Common myeloid progenitor, CD34-positive (primary cell): ENCODE measurements at places on chromosomes 7 and 10.

DNA sequence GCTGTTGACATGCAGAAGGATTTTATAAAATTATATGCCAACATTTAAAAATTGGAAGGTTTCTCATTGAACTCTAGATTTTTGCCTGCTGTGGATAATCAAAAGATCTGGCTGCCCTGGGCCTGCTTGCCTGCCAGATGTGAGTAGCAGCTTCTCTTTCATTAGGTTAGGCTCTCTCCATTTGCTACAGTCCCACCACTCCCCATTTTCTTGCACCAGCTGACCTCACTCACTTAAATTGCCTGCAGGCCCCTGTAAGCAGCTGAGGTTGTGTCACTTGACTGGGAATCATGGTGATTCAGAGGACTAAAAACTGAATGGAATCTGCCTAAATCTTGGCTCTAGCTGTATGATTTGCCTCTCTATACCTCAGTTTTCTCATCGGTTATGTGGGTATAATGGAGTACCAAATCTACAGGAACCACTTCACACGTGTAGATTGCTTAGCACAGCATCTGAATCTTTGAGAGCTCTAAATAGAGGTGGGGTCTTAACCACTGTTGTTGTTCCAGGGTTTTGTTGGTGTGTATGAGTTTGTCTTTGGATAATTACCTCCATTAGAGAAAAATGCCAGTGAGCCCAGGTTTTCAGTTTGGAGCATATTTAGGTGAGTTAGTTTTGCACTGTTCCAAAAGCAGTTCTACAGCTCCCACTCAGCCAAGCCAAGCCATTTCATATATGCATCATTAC is 18.6 kb upstream of the RAPGEF5 start:
- no peak for DNase-seq

DNA sequence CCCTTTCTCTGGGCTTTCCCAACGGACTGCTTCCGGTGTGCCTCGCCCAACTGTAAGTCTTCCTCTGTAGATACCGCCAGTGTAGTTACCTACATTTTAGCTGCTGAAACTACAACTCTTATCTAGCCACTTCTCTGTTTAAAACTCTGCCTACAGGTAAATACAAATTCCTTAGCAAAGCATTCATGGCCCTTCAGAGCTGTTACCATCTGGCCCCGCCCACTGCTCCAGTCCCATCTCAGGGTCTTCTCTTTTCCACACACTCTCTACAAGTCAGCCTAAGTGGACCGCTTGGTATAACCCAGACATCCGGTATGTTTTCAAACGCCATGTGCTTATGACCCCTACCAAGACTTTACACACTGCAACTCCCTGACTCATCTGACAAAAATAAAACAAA is 41.0 kb upstream of the LAMB4 start:
- DNase-seq = no peak

- no peak for DNase-seq
Observed at GRCh38 chr7:3991731-3992231, 690.3 kb upstream of the FOXK1 start.

DNA sequence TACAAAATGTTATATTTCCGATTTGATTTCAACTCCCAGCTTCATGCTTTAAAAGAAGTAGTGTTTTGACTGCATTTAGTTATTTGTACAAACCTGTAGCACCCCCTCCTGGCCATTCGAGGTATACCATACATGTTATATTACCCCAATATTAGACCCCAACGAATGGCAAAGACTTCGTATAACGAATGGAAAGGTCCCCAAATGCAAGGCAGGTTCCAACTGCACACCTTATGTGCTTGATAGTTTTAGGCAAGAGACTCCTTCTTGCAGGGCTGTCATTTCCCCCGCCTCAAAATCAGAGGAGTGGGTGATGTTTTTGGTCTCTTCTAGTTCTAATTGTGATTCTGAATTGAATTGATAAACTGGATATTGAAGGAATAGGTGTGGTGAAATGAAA is 101.1 kb upstream of the TARP start:
- peak; percentile 70 for DNase-seq

GRCh38 chr7:70657571-70657970 is 474.4 kb upstream of the GALNT17 start:
- no peak for DNase-seq

DNA sequence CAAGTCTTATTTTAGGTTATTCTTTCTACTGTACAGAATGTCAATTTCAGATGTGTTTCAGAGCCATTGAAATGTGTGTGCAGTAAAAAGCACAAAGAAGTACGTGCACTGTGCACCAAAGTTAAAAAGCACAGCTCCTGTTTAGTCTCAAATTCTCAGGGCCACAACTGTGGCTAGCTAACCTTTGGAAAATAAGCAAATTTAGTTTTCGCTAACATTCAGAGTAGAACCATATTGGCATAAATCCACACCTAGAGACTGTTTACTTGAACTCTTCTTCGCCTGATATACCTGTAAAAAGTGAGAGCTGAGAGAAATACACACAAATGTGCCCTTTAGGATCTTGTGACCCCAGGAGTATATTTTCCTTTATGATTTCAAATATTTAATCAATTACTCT is 353.9 kb downstream of the TFEC start:
- no peak for DNase-seq

DNA sequence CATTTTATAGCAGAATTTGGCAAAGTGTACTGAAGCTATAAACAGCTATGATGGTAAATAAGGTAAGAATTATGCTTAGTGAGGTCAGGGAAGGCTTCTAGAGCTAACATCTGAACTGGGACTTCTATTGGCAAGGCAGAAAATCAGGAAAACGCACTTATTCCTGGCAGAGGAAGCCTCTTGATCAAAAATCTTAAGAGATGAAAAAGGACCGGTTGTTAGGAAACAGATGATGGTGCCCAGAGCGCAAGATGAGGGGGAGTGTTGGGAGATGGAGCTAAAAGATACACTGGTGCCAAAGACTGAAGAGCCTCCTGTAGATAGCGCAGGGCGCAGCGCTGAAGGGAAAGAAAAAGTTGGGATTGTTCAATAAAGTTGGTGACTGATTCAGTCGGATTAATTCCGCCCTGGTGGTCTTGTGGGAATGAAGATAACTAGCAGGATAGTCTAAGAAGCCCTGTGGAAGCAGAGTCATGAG is 550 bp upstream of the CALU start:
- no peak for DNase-seq

- no peak for DNase-seq
Observed at GRCh38 chr10:124820121-124820520, 18.5 kb downstream of the ABRAXAS2 start.

GRCh38 chr10:101812606-101813005 is 5.6 kb downstream of the OGA start:
- DNase-seq = no peak

- DNase-seq = no peak
Observed at GRCh38 chr10:119742947-119743648, 17.2 kb downstream of the INPP5F start.

- no peak for DNase-seq
Observed at GRCh38 chr7:2460641-2461040, 15.6 kb downstream of the GRIFIN start.

GRCh38 chr10:126117196-126117595 is 220.8 kb downstream of the FANK1 start:
- no peak for DNase-seq

DNA sequence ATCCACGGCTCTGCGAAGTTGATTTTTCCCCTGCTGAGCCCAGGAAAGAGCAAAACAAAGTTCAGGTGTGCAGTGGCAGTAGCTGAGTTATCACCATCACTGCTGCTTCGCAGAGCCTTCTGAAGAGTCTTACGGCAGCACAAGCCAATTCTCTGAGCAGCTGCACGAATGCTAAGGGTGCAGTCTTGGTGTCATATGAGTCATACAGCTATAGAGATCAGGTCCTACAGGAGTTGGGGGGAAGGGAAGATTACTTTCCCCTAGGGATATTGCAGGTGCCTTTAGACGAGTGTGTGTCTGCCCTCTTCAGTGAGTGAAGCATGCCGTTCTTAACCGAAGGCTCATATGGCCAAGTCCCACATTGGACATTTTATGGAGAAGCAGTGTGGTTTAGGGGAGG is 227.8 kb downstream of the CELF2 start:
- DNase-seq = no peak

GRCh38 chr10:100586959-100587358 is 51.2 kb downstream of the HIF1AN start:
- no peak for DNase-seq

- no peak for DNase-seq
Observed at GRCh38 chr10:111556666-111557065, 479.8 kb downstream of the ADRA2A start.

DNA sequence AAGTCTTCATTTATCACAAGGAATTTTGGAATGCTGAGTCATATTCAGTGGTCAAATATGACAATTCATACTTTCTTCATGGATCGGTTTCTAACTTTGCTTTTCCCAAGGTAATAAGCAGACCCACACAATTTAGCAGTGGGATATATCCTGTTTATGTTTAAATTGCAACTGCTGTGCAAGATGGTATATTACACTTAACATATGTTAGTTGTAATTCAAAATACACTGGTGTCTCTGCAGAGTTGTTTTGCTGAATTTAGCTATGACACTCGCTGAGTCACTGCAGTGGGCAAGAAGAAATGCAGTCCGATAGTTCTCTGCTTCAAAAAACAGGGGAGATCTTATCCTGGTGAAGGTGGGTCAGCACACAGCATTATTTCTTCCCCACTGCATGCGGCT is 194.8 kb upstream of the PTN start:
- DNase-seq = peak; percentile 36

- DNase-seq = no peak
Observed at GRCh38 chr7:135857519-135858274, 109.1 kb upstream of the FAM180A start.

- peak; percentile 75 for DNase-seq
Observed at GRCh38 chr10:130179640-130180039, 43.4 kb downstream of the GLRX3 start.

DNA sequence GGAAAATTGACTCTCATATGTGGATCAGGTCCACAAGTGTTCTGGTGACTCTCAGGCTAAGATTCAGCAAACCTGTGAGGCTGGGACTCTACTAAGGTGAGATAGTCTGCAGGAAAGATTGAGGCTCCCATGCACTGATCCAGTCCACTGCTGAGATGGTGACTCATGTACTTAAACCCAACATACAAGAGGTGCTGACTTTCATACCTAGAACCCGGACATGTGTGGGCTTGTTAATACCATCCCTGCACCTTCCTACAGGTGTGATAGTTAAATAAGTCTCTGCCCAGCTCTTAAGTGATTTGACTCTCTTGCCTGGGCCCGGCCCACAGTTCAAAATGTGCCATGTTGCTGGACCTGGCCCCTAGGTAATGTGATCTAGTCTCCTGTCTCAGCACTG is 27.1 kb upstream of the ZNF107 start:
- DNase-seq = no peak

DNA sequence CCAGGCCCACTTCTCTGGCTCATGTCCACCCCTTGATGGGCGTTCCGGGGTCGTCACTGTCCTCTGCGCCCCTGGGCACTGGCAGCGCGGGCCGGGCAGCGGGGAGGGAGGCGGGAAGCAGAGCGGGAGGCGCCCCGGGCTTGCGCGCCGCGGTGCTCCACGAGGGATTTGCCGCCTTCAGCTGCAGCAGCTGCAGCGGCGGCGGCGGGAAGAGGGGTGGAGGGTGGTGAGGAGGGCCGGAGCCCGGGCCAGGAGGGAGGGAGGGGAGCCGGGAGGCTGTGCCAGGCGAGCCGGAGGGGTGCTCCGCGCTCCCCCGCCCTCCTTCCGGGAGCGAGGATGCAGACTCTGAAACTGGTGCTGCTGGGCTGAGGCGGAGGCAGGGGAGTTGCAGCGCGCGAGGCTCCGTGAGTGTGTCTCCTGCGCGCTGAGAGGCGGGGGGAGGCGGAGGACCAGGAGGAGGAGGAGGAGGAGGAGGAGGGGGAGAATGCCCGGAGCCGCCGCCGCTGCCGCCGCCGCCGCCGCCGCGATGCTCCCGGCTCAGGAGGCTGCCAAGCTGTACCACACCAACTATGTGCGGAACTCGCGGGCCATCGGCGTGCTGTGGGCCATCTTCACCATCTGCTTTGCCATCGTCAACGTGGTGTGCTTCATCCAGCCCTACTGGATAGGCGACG is at the start of gene LHFPL3:
LHFPL3 (plus strand) TSS at position 308 of the 674 bp plus-strand sequence.
- no peak for DNase-seq

- no peak for DNase-seq
Observed at GRCh38 chr7:40822861-40823260, 688.1 kb downstream of the SUGCT start.

DNA sequence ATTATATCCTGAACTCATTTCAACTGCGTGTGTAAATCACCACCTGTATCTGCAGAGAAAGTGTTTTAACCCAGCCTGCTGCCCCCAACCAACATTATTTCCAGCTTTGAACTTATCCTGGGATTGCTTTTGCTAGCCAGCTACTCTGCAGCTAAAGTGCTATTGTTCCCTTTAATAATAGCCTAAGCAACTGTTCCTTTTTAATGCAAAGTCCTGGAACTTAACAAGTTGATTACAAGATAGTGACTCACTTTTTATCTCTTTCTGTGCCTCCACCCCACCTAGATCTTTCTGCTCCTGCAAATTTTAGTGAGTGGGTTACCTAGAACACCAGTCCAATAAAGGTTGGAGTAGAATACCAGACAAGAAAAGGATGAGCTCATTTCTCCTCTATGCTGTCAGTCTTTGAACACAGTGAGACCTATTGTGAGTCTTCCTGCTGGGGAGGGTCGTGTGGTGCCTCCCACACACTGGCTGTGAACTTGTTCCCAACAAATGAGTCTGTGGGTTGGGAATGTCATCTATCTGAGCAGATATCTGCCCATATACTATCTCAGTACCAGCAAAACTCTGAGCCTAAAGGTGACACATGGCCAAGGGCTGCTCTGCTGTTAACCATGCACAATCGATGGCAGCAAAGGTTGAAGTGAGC is 137.7 kb downstream of the FAM204A start:
- DNase-seq = no peak

- DNase-seq = no peak
Observed at GRCh38 chr7:142112086-142112485, 568 bp downstream of the MGAM2 start.

DNA sequence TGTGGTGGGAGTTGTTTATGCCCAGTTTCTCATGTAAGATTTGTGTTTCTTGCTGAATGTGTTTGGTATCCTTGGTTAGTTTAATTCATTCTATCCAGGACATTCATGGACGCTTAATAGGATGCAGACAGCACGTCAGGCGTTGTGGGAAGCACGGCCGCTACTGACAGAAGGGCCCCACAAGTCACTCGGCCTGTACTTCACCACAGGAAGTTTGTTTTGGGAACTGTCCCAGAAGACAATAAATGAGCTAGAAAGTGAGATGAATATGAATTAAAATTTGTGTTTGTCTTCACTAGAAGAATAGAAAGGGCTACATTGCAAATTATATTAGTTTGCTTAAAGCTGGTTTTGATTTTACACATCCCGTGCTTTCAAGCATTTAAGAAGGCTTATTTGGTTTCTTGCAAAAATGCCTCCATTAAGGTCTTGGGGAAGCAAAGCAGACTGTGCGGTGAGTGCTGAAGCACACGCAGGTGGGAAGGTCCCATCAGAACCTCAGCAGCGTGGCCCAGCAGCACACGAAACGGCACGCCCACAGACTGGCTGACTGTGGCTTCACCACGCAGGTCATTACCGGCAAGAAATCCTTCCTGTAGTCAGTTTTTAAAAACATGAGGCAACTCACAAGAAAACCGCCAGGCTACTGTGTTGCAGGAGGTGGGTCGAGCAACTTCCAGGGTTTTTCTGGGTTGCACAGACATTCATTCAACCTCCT is 74.1 kb downstream of the VIPR2 start:
- peak; percentile 11 for DNase-seq

- no peak for DNase-seq
Observed at GRCh38 chr7:55179931-55180682, 161.3 kb downstream of the EGFR start.
